NT2/D1 (cell line): ENCODE measurements at places on chromosomes 11 and 22.

GRCh38 chr22:23237201-23237798, 57.0 kb downstream of the BCR start:
- DNase-seq = peak; percentile 23

GRCh38 chr11:129319201-129319600, 56.4 kb upstream of the BARX2 start:
- no peak for DNase-seq

DNA sequence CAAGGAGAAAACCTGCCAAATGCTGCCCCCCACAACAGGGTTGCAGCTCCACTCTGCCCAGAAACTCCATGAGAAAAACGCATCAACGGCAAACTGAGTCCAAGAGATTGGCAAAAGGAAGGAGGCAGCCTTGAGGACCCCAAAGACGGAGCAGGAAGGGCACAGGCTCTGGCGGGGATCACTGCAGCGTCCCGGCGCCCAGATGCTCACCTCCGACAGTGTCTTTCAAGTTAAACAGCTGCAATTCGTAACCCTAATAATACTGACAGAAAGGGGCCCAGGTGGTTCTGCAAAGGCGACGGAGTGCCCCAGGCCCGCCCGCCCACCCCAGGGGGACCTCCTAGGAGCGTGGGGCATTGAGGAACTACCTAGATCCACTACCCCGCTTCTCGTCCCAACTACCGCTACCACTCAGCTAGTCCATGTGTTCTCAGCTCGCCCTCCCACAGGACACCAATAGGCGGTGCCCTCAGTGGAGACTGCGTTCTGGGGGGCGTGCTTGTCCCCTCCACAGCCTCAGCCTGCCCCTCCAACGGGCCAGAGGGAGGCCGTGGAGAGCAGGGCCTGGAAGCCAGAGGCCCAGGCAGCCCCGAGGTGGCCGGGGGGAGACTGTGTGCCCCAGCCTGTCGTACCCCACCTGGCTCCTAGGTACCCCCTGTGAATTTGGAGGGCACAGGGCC, 127.4 kb downstream of the PHF21B start:
- no peak for DNase-seq

GRCh38 chr22:23353004-23353403, 172.7 kb downstream of the BCR start:
- DNase-seq = no peak

GRCh38 chr22:27019827-27020226, 362.4 kb downstream of the MIAT start:
- DNase-seq = no peak

DNA sequence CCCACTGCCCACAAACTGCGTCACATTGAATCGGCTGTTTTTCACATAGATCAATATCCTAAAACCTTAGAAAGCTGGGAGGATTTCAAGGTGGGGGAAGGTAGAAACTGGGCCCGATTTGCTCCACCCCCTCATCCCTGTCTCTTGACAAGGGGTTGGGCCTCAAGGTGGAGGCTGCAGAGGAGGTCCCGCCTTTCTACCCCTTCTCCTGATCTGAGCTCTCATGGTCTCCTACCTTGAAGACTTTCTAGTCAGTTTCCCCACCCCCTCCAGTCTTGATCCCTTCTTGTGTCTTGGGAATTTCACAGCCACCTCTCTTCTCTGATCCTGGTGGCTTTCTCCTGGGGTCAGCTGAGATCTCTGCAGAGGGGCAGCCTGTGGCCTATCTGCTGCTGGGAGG, 4.5 kb upstream of the STARD10 start:
- DNase-seq = no peak

GRCh38 chr22:29479417-29480261, at the start of gene NEFH:
Gene NEFH, plus strand, starts transcription at chr22:29480218. Its CDS starts 45 bp downstream, at chr22:29480263.
- no peak for DNase-seq

GRCh38 chr22:49621601-49622210, 206.0 kb downstream of the BRD1 start:
- no peak for DNase-seq

- DNase-seq = no peak
These were observed 154.8 kb upstream of the TBCEL start for GRCh38 chr11:120869097-120869496.

DNA sequence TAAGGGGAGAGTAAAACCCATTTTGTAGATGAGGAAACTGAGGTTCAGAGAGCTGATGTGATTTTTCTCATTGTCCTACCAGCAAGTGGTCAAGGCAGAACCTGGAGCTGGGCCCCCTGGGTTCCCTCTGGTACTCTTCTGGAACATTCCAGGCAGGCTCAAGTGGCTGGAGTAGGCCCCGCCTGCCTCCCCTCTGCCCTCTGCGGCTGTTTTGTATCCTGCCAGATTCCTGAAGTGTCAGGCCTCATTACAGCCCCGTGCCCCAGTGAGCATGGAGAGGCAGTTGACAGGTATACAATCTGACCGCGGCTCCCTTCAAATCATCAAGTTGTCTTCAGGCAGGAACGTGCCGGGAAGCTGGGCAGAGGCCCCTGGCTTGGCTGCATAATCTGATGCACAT, 94.6 kb upstream of the CD82 start:
- no peak for DNase-seq

- DNase-seq = no peak
These were observed 13.0 kb downstream of the TBC1D10A start for GRCh38 chr22:30313527-30314363.

GRCh38 chr11:120655589-120655988, 144.0 kb downstream of the GRIK4 start:
- no peak for DNase-seq

- DNase-seq = no peak
These were observed 656.8 kb downstream of the TBC1D22A start for GRCh38 chr22:47419239-47419638.

- no peak for DNase-seq
These were observed 16.4 kb downstream of the LMO1 start for GRCh38 chr11:8247312-8247711.

DNA sequence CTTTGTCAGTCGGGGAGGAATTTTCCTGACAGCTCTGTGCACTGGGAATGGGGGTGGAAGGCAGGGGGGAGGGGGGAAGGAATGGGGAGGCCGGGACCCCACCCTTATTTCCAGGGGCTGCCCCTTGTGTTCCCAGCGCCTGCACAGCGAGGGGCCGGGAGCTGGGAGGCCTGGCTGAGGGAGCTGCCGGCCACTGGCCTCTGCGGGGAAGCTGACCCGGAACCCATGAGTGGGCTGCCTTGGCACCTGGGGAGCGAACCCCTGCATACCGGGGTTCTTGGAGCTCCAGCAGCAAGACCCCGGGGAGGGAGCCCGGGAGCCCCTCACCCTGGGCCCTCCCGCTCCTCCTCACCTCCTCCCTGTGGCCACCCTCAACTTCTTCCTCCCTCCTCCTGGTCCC, 3.5 kb downstream of the H19 start:
- no peak for DNase-seq

GRCh38 chr22:26002456-26002855, 166.8 kb upstream of the SEZ6L start:
- DNase-seq = no peak

GRCh38 chr11:1844221-1845094, 5.7 kb downstream of the TNNI2 start:
- no peak for DNase-seq

DNA sequence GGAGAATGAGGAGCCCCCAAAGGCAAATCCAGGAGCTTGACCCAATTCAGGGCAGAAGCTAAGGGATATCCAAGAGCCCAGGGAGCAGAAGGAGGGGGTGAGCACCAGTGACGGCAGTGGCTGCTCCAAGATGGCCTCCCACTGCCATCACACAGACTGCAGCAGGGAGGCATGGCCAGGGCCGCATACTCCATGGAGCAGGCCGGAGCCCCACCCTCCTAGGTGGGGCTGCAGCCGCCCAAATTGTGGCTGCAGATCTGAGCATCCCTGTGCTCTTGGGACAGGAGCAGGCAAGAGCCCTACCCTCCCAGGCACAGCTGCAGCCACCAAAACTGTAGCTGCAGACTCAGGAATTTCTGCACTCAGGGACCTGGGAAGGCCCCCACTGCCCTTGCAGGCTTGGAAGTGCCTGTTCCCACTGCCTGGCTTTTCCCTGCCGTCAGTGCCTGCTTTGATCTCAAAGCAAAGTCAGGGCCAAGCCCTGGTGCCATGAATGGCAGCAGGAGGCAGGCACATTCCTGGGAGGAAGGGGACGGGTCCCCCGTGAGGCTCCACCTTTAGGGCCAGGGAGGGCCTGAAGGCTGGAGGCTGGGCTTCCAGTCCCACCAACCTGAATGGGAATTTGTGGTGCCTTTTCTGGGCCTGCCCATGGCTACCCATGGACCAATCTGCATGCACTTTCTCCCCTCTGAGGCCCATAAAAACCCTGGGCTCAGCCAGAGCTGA, 10.3 kb upstream of the WNT7B start:
- no peak for DNase-seq

DNA sequence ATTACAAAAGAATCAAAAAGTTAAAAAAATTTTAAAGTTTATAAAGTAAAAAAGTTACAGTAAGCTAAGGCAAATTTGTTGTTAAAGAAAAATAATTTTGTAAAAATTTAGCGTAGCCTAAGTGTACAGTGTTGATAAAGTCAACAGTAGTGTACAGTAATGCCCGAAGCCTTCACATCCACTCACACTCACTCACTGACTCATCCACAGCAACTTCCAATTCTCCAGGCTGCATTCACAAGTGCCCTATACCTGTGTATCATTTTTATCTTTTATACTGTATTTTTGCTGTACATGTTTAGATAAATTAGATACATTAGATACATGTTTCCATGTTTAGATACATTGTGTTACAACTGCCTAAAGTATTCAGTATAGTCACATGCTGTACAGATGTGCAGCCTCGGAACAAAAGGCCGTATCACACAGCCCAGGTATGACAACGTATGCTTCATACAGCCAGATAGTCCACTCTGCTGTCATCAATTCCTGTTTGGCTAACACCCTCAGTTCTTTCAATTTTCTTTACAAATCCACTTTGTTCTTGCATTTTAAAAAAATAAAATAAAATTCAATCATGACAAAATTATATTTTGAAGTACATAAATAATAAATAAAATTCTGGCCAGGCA, 80.7 kb downstream of the RBFOX2 start:
- DNase-seq = no peak

- no peak for DNase-seq
These were observed 62.3 kb upstream of the CCT8L2 start for GRCh38 chr22:16654882-16655281.

- no peak for DNase-seq
These were observed 63.6 kb upstream of the EP300 start for GRCh38 chr22:41028841-41029240.

DNA sequence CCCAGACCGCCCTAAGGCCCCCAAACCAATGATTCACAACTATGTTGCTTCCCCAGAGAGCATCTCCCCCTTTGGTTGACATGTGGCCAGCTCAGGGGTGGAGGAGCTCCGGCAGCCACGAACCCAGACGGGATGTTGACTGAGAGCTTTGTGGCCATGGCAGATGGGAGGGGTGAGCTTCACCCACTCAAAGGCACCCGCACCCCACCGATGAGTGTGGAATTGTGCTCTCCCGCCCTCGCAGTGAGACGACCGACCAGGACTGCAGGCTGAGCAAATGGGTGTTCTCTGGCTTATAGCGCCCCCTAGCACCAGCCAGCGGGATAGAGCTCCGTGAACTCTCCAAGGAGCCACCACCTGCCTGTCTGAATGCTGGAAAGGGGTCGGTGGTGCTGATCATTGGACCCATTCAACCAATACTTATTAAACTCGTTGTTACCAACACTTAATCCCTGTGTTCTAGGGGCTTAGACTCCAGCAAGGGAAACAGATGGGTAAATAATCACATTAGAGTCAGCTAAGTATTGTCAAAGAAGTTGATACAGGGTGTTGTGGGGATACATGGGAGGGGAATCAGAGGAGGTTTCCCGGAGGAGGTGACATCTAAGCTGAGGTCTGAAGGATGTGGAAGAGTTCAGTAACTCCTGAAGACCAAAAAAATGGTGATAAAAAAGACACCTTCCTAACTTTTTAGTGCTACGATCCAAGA, 4.5 kb upstream of the TIMP3 start:
- DNase-seq = peak; percentile 38

GRCh38 chr11:244376-244775, 7.6 kb downstream of the PSMD13 start:
- no peak for DNase-seq

DNA sequence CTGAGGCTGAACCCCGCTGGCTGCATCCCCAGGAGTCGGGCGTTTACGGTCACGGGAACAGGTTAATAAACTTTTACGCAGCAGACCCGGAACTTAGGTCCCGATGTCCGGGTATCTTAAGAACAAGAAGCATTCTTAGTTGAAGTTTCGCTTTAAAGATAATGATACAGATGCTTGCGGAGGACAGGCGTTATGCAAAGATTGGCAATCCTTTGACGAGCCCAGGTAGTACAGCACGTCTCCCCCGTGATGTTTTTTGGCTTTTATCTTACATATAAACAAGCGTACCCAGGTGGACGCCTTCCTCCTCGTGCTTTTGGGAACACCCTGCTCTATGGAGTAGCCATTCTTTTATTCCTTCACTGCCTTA, 871 bp upstream of the TOLLIP start:
- no peak for DNase-seq

- DNase-seq = no peak
These were observed 16.6 kb downstream of the RTN4RL2 start for GRCh38 chr11:57476757-57477506.

- DNase-seq = no peak
These were observed 1232.2 kb downstream of the BRD1 start for GRCh38 chr22:48595511-48595905.

- DNase-seq = no peak
These were observed 488.1 kb downstream of the NTM start for GRCh38 chr11:131858505-131858904.

GRCh38 chr22:32080904-32081303, 37.8 kb downstream of the SLC5A1 start:
- peak; percentile 11 for DNase-seq
